Progenitor cell of endocrine pancreas (in vitro differentiated cells): ENCODE measurements at places on chromosomes 5 and 9.

DNA sequence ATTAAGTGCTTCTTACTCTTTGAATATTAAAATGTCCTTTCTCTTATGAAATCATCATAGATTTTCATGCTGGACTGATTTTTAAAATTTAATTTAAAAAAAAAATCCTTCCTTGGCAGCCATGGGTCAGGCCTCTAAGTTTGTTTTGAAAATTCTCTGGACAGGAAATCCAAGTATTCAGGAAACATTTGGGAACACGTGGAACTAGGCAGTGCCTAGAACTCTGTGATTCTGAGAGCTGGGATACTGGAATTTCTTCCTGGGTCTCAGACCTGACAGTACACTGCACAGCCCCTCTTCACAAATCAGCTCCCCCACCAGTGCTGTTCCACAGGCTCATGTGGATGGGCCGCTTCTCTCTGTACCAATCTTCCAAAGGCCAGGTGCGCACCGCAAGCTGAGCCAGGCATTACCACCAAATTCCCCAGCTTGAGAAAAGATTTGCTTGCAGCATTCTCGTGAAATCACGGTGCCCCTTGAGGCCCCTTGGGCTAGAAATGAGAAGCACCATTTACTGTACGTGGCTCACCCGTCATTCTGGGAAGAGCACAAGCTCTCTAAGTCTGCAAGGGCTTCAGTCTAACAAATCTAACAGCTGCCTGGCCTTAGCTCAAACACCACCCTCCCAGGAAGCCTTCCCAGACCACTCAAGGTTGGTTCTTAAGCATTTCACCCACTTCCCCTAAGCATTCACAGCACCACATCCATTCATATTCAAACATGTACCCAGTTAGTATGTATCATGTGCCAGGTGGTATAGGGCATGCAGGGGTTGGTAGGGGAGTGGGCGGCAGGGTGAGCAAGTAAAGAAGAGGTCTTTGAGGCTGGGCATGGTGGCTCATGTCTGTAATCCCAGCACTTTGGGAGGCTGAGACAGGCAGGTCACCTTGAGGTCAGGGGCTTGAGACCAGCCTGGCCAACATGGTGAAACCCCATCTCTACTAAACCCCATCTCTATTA lies 26.5 kb downstream of the B4GALT1 start:
- no peak for DNase-seq

DNA sequence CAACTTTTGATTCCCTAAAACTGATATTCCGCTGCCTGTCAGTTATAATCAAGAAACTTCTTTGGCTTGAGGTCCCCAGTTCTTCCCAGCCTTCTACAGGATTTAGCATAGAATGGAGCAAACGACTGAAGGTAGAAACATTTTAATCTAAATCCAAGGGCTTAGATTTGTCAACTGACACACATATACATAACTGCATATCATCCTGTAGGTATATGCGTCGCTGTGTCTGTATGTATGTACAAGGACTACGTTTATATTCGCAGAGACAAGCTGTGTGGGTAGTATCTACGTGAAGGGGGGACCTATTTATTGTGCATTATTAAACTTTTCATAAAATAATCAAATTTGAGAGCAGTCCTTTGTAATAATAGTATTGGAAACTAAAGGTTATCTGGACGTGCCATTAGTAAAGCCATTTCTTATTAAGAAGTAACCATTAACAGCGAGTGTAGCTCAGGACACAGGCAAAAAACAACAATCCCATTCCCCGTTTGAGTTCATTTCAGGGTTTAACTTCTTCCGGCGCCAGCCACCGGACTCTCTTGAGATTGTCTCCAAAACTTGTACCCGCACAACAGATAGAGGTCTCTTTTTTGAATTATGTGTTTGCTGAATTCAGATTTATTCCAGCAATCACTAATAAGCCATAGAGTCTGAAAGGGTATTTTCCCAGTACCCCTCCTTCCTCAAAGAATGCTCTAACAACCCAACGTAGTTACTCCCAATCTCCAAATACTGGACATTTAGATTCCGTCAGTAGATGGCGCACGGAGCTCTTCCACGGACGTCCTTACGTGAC lies 2.1 kb upstream of the MLLT3 start:
- DNase-seq: peak; percentile 18

DNA sequence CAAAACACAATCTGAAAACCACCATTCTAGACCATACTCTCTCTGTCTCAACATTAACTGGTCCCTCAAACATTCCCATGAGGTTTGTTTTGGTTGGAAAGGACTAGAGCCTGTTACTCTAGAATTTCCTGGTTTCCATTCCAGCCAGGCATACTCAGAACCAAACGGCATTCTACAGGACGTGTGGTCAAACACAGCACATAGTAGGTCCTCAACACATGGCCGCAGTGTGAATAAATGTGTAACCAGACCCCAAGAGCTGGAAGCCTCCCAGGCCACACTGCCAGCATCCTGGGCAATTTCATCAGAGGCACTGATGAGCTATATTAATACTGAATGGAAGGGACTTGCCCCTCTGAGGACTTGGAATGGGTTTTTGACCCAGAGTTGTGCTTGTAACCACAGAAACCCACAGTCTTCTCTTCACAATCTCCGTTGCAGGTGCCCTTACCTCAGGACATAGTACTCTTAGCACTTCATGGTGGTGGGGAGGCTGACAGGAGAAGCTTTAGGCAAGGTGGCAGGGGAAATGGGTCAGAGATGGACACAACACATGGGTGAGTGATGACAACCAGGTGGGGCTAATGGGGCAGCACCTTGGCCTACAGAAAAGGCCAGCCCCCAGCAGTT lies 66.0 kb downstream of the ZNF366 start:
- DNase-seq: no peak

DNA sequence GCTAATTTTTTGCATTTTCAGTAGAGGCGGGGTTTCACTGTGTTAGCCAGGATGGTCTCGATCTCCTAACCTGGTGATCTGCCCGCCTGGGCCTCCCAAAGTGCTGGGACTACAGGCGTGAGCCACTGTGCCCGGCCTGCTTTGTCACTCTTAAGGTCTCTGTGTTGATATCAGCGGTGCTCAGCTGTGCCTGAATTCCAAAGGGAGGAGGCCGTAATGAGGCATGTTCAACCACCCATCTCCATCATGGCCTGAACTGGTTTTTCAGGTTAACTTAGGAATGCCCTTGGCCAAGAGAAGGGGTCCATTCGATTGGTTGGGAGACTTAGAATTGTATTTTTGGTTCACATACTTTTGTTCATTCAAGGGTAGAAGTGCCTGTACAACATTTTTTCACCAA lies 22.0 kb downstream of the HSD17B3 start:
- no peak for DNase-seq

- no peak for DNase-seq
Measured at GRCh38 chr5:120818128-120818527, 354.0 kb downstream of the PRR16 start.

DNA sequence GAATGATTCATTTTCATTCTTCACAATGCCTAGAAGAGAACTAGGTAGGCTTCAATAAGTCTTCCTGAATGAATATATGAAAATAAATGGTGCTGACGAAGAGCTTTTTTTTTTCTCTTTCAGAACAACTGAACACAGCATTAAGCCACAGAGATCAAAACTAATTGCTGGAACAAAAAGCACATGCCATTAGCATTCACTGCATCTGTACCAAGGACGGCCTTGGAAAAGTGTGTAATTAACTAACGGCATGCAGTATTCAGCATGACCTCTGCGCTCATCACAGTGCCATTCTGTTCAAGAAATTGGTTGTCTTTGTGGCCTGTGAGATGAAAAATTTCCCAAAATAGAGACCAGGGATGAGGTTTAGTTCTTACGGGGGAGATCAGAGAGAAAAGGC lies 99.3 kb downstream of the NUDT12 start:
- no peak for DNase-seq

- DNase-seq: no peak
Measured at GRCh38 chr9:120411862-120412424, 168.0 kb downstream of the CDK5RAP2 start.

GRCh38 chr5:117889596-117889995 lies 1098.8 kb downstream of the DTWD2 start:
- no peak for DNase-seq

DNA sequence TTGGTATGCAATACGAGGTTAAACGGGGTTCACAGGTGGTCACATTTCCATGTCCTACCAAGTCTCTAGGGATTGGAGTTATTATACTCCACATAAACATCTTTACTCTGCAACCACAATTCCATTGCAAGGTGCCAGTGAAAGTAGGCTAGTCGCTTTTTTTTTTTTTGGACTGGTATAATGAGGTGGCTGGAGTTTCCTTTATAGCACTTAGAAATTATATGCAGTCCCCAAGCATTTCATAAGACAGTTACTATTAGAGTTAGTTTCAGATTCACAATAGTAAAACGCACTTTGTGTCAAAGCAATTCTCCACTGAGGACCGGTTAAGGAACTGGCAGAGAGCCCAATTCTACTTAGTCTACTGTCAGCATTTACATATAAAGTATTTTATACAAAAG lies 1.4 kb downstream of the MEF2C start:
- DNase-seq: no peak

DNA sequence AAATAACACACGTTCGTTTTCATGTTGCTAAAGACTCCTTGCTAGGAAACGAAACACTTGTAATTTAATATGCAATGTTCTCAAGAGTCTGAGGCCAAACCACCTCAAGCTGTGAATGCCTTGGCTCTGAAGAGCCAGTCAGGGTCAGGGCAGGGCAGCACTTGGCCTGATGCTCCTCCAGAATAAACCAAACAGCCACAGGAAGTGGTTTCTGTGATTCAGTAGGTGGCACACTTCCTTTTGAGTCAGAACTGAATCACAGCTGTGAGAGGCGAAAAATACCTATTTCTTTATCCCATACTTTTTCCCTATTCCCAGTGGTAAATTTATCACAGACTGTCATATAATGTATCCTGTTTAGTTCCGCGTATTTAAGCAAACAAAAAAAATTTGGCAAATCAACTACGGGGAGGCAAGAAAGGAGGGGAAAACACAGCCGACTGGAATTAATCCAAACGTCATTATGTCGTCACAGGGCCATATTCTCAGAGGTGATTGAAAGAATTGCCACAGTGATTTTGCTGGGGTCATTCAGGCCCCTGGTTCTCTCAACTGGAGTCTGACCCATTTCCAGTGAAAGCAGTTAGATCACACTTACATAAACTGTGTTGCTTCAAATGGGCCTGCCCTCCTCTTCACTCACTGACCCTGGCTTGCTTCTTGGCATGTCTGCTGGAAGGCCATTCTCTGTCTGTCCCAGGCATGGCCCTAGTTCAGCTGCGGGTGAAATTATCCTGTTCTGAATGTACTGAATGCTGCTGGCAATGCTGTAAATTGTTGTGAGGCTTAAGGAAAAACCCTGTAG lies 71.2 kb downstream of the ARRDC3 start:
- no peak for DNase-seq

DNA sequence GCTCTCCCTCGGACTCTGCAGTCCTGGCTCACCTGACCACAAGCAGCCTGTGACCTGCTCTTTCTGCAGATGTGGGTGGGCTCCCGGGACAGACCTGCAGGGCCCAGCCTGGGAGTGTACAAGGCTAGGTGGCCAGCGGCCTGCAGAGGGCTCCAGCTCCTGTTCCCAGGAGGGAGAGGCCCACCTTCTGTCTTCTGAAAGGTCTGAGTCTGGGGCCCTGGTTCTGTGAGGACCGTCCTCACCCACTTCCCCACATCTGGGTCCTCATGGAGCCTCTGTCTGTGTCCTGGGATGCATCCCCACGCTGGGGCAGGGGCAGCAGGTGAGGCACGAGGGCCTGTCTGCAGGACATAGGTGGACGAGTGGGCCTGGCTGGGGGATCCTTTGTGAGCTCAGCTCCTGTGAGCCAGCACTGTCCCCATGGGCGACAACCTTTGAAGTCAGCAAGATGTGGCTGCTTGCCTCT lies 43.7 kb downstream of the PHF2 start:
- DNase-seq: no peak

GRCh38 chr9:91374939-91375338 lies 13.2 kb upstream of the AUH start:
- DNase-seq: no peak

- no peak for DNase-seq
Measured at GRCh38 chr9:76619640-76620039, 144.6 kb upstream of the PCA3 start.

GRCh38 chr9:92668746-92669526 lies 995 bp downstream of the IPPK start:
- DNase-seq: no peak

DNA sequence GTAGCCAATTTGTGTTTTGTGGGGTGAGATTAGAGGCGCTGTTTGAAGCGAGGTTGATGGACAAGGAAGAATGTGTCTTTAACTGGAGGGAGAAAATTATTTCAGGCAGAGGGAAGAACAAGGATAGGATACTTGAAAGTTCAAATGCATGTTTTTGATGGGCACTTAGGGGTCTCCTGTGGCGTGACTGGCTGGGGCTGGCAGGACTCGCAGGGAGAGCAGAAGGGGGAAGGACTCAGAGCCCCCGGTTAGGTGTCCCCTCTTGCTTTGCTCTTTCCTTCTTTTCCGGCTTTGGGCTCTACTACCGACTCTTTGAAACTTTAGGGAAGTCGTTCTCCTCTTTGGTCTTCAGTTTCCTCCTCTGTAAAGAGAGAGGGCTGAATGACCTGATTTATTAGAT lies 12.1 kb downstream of the GRAMD2B start:
- no peak for DNase-seq

DNA sequence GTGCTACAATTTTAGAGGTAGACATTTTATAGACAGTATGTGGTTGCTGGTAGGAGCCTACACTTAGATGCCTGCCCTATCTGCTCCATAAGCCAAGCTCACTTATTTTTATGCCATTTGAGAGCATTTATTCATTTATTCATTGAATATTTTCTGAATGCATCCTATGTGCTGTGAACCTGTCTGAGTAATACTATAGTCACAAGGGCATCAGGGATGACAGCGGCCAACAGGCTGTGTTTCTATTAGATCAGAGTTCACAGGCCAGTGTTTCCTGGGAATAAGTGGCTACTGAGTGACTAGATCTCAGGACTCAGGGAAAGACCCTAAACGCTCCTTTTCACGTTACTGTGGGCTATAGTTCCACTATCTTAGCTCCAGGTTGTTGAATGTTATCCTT lies 235.2 kb upstream of the MSX2 start:
- no peak for DNase-seq

GRCh38 chr5:118723021-118723338 lies 265.4 kb downstream of the DTWD2 start:
- no peak for DNase-seq

GRCh38 chr5:68222824-68223354 lies 7.3 kb downstream of the PIK3R1 start:
- no peak for DNase-seq

GRCh38 chr9:127897193-127897692 lies 2.2 kb downstream of the ST6GALNAC6 start:
- DNase-seq: peak; percentile 66

DNA sequence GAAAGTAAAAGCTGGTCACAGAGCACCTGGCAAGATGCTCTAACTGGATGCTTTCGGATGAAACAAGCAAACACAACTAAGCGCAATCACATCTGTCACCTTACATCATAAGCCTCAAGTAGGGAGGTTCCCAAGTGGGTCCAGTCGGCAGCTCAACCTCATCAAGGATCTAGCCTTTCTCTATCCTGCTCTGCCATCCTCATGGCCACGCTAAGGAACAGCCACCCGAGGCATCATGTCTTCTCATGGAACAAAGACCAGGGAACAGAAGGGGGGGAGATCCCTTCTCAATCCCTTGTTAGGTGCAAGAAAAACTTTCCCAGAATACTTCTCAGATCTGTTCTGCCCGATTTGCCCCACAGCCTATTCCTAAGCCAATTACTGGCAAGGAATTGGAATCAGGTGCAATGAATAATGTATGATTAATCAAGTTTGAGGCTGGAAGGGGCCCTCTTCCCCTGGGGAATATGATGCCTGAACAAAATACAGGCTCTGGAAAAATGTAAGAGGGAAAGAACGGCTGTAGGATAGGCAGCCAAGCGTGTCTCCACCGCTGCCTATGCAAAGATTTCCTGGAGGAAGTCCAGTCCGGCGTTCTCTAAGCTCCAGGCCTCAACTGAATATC lies 1.3 kb upstream of the HABP4 start:
- no peak for DNase-seq

- DNase-seq: no peak
Measured at GRCh38 chr5:40429258-40430100, 250.2 kb upstream of the PTGER4 start.
